Neural progenitor cell (in vitro differentiated cells): ENCODE measurements at places on chromosomes 3 and 15. TPM values are rescaled to one million over a fixed set of nuclear protein-coding genes. Genes with fewer than 3 reads are reported as not detected.

MORC1 gene
- total RNA-seq = not detected in 2 replicates

CHRNA7 gene
- 8.7 and 14.0 TPM in 2 replicates for total RNA-seq

CD80 gene
- total RNA-seq = 0.30 TPM in 1 of 2 replicates, not detected in the other

VEPH1 gene
- 0.96 TPM in 1 of 2 replicates, not detected in the other for total RNA-seq

CPA3 gene
- total RNA-seq = not detected in 2 replicates

TMEM108 gene
- total RNA-seq = 4.8 and 10.7 TPM in 2 replicates

- no peak for DNase-seq
Measured at GRCh38 chr3:27278383-27279055, 90.7 kb downstream of the NEK10 start.

DNA sequence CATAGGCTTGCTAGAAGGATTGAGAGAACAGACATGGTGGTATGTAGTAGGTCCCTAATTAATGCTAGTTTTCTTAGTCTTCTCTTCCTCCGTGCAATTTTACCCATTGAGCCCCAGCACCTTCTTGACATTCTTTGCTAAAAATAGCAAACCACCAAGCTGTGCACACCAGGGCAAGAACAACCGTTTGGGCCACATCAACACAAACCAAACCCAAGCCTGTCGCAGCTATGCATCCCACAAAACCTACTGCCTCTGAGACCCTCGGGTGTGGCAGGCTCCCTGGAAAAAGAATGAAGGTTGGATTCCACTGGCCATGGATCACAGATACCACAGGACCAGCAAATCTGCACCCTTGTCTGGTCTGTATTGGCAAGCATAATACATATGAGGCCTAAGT, 27.1 kb downstream of the HEG1 start:
- DNase-seq = no peak

- peak; percentile 25 for DNase-seq
Measured at GRCh38 chr3:16174389-16174788, at the start of gene GALNT15. Gene GALNT15, plus strand, starts transcription at chr3:16174680. Its CDS starts 472 bp downstream, at chr3:16175152.

DNA sequence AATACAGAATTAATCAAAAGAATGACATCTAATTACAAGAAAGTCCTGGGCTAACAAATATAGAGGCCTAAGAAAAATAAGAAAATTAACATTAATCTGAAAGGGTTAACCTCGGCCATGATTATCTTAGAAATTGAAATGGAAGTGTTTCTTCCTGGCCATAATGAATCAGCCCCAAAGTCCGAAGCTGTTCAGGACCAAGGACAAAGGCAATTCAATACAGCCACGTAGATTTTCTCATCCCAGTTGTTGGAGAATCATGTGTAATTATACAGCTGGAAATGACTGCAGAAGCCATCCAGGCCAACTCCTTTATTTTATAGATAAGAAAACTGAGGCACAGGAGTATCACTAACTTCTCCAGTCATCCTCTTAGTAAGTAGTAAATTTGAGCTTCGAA, 38.0 kb upstream of the GBE1 start:
- no peak for DNase-seq

- no peak for DNase-seq
Measured at GRCh38 chr3:39192490-39193092, at the start of gene XIRP1. Gene XIRP1, minus strand, starts transcription at chr3:39192595. Its CDS starts 3,150 bp downstream, at chr3:39189445.

- DNase-seq = peak; percentile 36
Measured at GRCh38 chr3:153595186-153595815, 433.3 kb downstream of the RAP2B start.

GRCh38 chr15:67670647-67671305, 128.3 kb downstream of the MAP2K5 start:
- DNase-seq = no peak

- no peak for DNase-seq
Measured at GRCh38 chr15:90571063-90571541, 41.4 kb downstream of the CRTC3 start.

- DNase-seq = no peak
Measured at GRCh38 chr3:126622694-126623093, 32.2 kb downstream of the TXNRD3 start.

DNA sequence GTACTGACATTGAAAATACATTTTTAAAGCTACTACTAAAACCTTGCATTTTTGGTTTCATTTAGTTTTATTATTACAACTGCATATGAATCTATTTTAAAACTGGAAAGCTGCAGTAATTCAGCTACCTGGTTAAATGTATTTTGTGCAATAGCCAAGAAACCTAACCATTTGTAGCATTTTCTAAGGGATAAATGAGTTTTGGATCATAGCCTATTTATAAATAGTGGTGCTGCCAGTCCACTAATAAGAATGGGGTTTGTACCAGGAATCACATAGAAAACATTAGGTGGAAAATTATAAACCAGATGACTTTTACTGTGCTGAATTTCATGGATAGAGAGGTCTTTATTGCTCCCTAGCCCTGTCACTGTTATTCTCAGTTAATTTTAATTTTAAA, 454.7 kb downstream of the DIPK2A start:
- no peak for DNase-seq

DNA sequence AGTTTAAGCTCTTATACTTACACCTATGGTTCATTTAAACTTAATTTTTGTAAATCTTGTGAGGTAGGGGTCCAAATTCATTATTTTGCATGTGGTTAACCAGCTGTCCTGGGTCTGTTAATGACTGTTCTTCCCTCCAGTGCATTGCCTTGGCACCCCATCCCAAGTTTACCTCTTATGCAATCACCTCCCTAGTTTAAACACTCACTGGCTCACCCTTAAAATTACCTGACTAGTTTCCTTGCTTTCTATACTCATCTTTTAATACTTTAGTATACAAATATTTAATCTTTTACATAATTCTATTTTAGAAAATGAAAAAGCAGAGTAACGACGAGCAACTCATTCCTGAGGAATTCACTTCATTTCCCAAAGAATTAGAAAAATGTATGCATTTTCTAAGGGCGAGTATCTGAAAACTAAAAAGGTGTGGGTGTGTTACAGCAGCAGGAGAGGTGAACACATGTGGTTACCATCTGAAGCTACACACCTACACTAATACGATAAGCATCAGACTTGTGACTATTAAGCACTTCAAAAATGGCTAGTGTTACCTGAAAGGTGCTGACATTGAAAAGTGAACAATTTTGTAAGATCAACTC, 33.7 kb downstream of the TJP1 start:
- DNase-seq = no peak
